NCI-H1694 treated with DMSO at 0.1 percent for 48 hours (cell line): ENCODE measurements at places on chromosomes 4 and X.

GRCh38 chr4:11139871-11140270, 288.8 kb downstream of the HS3ST1 start:
- DNase-seq = no peak

GRCh38 chr4:15575966-15576365, 79.2 kb downstream of the FBXL5 start:
- DNase-seq = no peak

- DNase-seq = no peak
These were observed 195.7 kb downstream of the GASK1B start for GRCh38 chr4:157977086-157977485.

DNA sequence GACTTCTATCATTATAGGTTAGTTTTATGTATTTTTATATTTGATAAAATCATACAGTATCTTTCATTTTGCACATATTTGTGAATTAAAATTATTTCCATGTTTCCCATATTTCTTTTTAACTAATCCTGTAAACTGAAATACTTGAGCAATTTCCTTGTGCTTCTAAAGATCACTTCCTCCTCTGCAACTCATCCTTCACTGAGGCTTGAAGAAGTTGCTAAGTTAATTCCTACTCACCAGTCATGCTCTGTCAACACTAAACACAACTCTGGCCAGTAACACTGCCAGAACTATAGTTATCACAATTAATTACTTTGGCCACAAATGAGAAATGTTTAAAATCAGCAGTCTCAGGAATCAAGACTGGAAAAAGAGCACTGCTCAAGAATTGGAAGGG, 6.7 kb downstream of the SPATA4 start:
- DNase-seq = no peak
